ENCODE measurements at places on chromosomes 6 and 20.
A peak's percentile ranks its signal among the peaks of the same experiment; 100 is the strongest.

DNA sequence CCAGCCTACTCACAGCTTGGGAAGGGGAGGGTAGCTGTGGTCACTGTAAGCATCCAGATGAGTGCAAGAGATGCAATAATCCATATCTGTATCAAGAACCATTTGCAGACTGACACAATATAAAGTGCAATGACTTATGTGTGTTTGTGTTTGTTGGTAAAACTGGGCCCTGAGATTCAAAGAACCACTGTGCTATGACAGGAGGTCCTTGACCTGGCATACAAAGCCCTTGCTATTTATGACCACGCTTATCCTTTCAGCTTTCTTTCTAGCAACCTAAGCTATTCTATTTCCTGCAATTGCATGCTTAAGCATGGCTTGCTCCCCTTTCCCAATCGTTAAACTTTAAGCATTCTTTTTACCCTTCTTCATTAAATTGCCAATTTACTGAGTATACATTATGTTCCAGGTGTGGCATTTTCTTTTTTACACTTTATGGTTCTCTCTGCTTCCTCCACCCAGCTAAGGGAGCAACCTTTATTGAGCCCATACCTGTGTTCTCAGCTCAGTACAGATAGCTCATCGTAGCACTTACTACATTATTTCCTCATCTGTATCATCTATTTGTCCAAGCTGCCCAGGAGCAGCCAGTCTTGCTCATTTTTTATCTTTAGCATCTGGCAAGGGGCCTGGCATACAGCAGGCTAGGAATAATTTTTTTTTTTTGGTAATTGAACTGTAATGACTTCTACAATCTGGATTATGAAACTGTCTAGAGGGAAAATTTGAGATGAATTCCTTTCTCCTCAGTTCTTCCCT is 3.5 kb downstream of the MCUR1 start:
- peak; percentile 5 for DNase-seq

DNA sequence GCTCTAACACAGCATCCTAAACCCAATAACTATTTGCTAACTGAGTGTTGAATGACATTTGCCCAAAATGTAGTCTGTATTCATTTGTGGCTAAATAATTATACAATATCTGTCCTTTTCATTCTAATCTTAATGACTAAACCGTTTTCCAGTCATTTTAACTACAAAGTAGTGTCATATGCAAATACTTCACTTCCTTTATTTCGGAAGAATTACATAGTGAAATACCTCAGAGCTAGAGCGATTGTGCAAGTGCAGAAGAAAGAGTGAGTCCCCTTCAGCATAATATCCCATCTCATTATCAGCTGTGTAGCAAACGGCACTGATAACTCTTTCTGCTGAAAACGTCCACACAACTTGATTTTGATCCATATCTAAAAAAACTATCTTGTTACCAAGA is 66.2 kb downstream of the ROS1 start:
- DNase-seq, result no peak

- DNase-seq, result no peak
These were observed 73.8 kb downstream of the TOX2 start for GRCh38 chr20:43988451-43988850.

DNA sequence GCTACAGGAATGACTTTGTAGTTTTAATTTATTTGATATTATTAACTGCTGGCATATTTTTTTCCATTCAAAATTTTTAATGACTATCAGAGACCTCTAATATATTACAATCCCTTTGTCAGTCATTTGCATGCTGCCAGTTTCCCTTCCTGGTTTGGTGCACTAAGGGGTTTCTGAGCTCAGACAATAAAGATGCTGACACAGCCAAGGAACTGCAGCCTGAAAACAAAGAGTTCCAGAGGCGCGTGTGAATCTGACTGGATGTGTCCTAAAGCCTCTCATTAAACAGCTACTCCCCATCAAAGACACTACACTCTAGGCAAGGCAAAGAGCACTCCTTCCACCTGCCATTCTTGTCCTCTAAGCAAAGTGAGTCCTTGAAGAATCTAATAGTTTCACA is 116.8 kb upstream of the DST start:
- DNase-seq, result no peak

DNA sequence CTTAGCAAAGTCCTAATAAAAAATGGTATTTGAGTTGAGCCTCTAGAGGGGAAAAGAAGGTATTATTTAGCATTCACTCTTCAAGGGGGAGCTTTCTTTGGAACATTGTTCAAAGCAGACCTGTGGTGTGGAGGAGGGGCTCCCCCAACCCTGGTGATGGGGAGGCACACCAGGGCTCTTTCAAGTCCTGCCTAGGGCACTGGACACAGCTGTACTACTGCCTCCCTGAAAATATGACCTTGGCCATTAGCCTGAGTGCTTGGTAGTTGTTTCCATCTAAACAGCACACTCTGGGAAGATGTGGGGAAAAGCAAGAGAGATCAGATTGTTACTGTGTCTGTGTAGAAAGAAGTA is 215.1 kb upstream of the CNR1 start:
- DNase-seq, result no peak

DNA sequence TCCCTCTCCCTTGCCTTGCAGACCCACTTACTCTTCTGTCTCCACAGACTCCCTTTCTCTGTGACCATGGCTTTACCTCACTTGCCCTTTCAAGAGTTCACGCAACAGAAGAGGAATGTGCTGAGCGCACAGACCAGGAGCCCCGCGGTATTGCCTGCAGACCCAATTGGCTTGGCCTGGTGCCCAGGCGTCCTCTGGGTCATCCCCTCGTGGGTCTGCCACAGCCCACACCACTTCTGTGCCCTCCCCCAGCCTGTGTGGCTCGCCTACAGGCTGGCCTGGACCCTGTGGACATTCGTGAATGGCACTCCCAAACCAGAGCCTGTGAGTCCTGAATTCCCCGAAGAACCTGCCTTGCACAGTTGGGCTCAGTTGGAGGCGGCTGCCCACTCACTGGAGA is 15.3 kb upstream of the NINL start:
- DNase-seq, result no peak

DNA sequence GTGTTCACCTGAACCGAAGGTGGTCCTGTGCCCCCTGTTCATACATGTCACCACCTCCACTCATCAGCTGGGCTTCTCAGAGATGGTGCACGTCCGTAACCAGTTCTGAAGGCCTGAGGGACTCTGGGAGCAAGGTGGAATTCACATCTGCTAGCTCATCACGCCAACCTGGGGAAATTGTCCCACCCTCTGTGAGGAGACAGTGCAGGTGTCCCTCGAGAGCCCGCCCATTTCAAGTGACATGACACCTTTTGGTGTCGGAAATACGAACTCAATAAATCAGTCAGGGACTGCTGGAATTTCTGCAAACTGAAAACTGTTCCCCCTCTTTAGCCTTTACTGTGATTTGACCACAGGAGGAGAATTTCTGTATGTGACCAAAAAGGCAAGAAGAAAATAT is 99.4 kb downstream of the SYNDIG1 start:
- no peak for DNase-seq

GRCh38 chr6:41504466-41505121 is 41.6 kb upstream of the FOXP4 start:
- peak; percentile 43 for DNase-seq

DNA sequence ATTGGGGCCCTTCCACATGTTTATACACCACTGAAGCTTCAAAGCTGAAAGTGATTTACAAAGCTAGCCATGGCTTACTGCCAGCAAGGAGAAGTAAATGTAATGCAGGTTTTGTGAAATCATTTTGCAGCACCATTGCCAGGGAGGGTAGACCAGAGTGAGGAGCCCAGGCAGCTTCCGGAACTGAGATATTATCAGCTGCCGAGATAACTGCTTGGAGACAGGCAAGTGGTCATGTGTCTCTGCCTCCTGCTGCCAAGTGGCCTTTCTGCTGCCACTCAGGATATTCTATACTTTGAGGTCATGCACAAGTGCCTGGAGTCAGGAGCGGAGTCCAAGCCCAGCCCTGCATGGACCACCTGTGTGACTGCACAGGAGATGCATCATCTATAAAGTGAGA is 160.2 kb downstream of the SYNDIG1 start:
- DNase-seq, result no peak

- no peak for DNase-seq
These were observed 47.8 kb downstream of the SHLD1 start for GRCh38 chr20:5797843-5798462.

DNA sequence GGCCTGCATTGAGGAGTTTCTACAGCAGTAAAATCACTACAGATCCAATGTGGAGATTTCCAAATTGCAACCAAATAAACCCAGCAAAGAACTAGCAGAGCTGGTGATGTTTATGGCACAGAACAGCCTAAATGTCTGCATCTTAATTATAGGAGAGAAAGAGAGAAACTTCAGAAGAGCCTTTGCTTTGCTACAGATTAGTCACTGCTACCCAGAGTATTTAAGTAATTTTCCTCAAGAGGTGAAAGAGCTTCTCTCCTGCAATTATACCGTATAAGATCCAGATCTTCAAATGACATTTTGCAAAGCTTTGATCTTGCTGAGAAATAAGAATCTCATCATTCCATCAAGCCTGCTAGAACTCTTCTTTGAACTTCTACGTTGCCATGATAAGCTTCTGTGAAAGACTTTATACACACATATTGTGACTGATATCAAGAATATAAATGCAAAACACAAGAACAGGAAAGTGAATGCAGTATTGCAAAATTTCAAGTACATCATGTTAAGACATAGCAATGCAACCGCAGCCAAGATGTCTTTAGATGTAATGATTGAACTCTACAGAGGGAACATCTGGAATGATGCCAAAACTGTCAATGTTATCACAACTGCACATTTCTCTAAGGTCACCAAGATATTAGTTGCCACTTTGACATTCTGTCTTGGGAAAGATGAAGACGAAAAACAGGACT is 48.0 kb downstream of the MKKS start:
- DNase-seq, result no peak

DNA sequence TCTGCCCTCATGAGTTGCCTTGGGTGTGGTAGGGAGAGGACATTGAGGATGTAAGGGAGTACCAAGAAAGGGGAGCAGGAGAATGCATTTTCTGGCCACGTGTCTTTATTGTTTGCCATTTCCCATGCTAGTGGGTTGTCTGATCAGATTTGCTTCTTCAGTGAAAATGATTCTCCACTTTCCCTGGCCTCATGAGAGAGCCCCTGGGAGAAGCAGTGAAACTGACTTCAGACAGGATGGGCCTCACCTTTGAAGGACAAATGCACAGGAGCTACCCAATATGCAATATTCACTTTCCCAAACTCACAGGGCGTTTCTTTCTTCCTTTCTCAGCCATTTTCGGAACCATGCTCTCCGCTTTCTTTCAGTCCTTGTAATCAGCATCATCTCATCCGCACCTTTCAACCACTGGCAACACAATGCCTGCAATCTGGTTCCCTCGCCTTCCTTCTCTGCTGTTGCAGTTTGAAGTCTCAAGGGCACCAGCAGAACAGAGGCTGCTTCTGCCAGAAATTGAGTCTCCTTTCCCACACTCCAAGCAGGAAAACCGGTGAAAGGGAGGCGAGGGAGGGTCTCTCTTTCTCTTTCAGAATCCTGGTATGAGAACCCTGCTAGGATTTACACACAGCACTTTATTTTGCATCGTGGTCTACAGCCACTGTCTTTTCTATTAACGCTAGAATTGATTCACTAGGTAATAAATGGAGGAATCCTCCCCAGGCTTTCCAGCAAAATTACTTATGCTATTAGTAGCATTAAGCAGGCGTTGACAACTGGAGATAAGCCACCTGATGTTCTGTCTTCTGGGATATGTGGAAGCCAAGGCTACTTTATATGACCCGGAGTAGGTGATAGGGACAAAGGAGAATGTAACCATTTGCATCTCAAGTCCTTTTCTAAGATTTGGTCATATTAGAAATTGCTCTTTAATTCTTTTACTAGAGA is 62.0 kb upstream of the FAM184A start:
- DNase-seq, result no peak

DNA sequence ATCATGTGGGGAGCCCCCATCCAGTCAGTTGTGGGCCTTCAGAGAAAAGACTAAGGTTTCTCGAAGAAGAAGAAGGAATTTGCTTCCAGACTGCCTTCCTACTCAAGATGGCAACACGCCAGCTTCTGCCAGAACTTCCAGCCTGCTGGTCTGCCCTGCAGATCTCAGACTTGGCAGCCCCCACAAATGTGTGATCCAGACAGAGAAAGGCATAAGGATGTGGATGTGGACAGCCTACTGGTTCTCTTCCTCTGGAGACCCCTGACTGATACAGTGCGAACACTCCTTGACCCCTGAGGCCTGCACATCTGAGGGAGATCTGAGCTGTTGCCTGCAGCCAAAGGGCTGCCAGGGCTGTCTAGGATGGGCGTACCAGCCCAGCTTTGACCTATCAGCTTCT is 8.6 kb downstream of the GABRR1 start:
- peak; percentile 24 for DNase-seq

DNA sequence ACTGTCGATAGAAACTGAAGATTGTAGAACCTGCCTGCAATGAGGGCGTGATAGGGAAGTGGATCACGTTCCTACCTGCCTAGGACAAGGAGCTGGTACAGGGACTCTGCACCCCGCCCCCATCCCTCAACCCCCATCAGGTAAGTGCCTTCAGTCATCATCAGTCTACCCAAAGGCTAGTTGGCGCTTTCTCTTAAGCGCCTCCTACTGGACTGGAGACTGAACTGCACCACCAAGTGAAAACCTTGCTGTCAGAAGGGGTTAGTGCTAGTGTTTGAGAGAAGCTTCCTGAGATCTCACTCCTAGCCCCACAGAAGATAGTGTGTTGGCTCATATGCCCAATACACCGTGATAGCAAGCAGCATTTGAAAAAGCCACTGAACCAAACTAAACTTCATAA is 706.5 kb upstream of the MAN1A1 start:
- DNase-seq, result peak; percentile 16

DNA sequence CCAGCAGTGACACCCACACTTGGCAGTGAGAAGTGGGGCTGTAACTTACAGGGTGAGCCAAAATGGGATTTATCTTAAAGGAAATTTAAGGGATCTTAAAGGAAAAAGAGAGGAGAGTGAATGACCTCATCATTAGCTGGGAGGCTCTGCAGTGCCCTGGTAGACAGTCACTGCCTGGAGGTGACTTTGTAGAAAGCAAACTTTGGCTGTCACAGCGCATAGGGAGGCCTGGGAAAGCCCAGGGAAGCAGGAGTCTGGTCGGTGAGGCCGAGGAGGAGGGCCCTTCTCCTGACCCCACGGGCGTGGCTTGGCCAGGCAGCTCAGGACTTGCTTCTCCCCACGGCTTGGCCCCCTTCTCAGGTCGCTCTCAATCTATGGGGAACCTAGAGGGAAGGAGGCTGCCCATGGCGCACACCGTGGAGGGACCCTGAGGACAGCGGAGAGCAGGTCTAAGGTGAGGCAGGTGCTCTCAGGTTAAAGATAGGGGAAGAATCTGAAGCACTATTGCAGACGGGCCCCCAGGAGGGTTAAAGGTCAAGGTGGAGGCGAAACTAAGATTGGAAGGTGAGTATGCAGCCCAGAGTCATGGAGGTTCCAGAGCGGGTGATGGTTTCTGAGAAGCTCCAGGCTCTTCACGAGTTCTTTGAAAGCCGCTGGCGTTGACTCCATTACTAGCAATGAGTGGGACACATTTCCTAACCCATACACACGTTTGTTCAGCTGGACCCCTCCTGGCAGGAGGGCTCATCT is 15.6 kb upstream of the RIPK1 start:
- no peak for DNase-seq

- no peak for DNase-seq
These were observed 115.9 kb downstream of the DLL1 start for GRCh38 chr6:170174771-170175643.
